Activated T-helper 1 cell treated with Interleukin-2 at 50 U/mL for 16 hours (primary cell): ENCODE measurements at places on chromosomes 12 and 14.

DNA sequence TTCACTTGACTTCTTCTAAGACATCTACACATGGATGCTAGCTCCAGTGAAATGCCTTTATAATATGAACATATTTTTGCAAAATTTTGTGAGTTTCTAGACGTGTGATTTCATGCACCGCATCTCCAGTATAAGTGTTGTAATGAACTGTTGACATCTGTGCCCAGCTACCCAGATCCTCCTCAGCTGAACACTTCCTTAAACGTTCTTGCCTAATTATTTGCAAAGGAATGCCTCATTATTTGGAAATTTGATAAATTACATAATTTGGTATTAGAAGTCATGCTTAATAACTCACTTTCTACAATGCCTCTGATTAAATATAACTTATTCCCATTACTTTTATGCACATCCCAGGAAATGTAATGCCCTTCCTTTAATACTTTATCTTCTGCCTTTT lies 14.0 kb downstream of the OR11G2 start:
- DNase-seq: no peak

DNA sequence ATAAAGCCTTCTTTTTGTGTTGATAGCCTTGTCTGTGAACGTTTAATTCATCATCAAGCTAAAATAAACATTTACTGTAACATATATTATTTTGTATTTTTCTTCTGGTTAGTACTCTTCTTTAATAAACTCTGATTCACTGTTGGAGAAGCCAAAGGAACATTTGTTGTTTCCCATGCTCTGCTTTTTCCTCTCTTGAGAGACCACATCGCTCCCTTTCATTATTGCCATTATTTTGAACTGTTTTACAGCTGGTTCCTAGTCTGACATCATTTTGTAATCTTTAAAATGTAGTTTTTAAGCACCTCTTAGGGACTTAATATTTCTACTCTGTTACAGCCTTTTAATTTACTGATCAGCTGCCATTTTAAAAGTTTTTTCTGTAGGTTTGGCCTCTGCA lies 301.8 kb downstream of the NPAS3 start:
- no peak for DNase-seq

GRCh38 chr14:100078997-100079725 lies 13.9 kb downstream of the EVL start:
- peak; percentile 76 for DNase-seq

- DNase-seq: no peak
Observed at GRCh38 chr12:49341777-49342065, 4.7 kb upstream of the C1QL4 start.

- no peak for DNase-seq
Observed at GRCh38 chr14:59155886-59156285, 32.6 kb upstream of the DAAM1 start.

DNA sequence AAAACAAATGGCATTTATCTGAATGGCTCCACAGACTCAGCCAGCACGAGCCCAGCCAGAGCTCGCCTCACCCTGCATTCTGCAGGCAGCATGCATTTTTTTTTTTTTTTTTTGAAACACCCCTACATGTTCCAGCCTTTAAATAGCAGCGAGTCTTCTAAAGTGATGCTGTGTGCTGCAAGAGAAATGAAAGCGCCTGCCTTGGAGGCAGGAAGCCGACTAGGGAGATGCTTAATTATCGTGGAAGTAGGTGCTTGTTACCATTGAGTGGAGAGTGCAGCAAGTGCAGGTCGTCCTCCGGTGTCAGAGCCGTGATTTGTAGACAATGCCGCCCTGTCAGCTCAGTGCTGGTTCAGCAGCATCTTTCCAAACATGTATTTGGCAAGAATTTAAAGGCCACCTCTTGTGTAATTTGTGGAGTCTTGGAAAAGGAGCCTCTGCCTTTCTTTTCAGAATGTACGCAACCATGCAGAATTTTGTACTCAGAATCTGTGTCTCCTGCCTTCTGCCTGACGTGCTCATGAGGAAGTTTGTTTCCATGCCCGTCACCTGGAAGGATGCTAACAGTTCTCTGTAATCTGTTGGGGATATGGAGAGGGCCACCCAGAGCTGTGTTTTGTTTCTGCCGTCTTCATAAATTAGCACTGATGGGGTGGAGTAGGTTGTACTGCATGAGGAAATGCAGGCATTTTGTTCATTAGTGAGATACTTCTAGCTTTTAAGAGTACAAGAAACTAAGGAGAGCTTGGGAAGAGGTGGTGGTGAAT lies 345.9 kb upstream of the RGS6 start:
- no peak for DNase-seq

- DNase-seq: peak; percentile 11
Observed at GRCh38 chr14:94485944-94486841, 10.2 kb upstream of the SERPINA9 start.

DNA sequence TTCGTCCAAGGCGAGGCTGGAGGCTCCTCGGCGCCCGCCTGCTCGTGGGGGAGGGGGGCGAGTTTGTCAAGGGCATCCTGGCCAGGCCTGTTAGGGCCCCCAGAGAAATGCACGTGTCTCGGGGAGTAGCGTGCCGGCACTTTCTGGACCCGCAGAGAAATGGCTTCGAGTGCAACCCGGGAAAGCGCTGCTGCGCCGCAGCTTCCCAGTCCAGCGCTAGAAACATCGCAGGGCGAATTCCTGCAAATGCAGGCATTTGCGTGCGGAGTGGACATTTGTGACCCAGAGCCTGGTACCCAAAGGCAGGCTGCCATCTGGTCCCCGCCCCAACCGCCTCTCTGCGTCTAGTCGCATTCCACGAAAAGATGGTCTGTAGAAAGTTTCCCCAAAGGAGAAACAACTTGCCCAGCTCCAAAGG lies 756 bp downstream of the LGR5 start:
- no peak for DNase-seq

- no peak for DNase-seq
Observed at GRCh38 chr12:119154435-119154818, 24.3 kb upstream of the HSPB8 start.

DNA sequence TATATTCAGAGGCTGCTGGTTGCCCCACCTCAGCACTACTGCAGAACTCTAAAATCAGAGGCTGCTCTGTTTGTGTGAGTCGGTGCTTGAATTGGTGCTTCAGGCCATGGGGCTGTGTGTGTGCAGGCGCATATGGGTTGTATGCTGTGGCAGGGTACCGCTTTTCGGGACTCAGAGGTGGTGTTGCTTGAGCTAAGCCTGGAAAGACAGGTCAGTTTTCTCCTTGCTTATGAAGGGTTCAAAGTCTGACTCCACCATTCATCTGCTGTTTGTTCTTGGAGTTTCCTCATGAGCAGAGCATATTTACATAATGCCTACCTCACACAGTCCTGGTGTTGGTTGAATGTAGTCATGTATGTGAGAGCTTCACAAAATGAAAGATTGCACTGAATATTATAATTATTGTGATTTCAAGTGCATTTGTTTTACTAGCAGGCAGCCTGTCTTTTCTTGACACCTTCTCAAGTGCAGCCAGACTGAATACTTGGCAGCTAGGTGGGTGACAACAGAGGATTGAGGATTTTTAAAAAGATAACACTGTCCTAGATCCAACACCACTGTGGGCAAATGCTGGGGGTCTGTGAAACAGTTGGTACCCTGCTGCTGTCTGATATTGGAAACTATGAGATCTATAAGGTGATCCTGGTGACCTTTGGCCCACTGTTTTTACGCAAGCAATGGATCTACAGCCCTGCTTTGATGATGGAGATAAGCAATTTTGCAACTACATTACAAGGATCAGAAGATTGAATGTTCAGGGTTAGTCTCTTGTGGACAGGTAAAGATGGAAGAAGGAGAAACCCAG lies 1.0 kb upstream of the ANG start:
- DNase-seq: no peak

DNA sequence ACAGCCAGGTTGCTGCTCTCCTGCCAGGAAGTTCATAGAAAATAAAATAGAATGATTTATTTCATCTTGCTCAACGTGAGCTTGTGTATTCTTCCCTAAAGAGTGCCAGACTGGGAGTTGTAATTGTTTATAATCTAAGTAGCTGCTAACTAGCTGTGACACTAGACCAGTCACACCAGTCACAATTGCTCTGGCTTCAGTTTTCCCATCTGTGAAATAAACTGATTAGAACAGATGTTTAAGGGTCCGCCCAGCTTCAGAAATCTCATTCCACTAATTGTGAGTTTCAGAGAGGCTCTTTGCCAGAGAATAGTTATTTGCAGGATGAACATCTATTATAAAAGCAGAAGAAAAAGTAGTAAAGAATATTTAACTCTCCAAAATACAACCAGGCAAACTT lies 55.6 kb upstream of the ZDHHC17 start:
- DNase-seq: no peak

DNA sequence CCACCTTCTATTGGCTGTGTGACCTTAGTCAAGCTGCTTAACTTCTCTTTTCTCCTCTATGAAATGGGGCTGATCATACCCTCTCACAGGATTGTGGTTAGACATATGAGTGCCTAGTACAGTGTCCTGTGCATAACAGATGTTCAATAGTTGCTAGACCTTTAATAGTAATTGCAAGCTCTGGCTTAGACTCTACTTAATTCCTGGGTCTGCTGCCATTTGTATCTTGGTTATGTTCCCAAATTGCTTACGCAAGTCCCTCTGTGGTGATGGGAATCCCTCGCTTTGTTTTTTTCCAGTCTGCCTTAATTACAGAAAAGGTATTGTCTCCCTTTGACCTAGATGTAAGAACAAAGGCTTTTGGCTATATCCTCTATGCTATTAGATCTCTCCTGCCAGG lies 15.1 kb downstream of the SUDS3 start:
- DNase-seq: no peak

GRCh38 chr14:74577247-74577947 lies 34.6 kb downstream of the LTBP2 start:
- no peak for DNase-seq

DNA sequence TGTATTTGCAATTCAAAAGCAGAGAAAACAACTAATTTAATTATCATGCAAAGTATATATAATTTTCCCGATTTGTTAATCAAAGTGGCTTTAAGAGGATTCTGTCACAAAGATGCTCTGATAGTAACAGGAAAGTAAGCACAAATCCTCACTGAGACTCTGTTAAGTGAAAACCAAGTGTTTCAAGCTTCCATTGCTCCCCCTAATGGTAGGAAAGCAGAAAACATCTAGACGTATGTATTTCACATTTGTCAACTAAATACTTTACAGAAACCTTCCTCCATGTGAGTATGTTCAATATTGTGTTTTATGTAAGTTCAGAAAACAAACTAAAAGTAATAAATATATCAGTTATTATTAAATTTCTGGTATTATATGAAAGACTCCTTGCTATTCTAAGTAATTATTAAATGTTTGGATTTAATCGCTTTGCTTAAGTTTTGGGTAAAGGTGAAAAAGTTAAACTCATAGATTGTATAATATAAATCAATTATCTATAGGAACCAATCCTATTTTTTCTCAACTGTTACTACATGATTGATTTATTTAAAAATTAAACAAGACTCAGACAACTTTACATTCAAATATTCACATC lies 1.5 kb upstream of the NTS start:
- no peak for DNase-seq

DNA sequence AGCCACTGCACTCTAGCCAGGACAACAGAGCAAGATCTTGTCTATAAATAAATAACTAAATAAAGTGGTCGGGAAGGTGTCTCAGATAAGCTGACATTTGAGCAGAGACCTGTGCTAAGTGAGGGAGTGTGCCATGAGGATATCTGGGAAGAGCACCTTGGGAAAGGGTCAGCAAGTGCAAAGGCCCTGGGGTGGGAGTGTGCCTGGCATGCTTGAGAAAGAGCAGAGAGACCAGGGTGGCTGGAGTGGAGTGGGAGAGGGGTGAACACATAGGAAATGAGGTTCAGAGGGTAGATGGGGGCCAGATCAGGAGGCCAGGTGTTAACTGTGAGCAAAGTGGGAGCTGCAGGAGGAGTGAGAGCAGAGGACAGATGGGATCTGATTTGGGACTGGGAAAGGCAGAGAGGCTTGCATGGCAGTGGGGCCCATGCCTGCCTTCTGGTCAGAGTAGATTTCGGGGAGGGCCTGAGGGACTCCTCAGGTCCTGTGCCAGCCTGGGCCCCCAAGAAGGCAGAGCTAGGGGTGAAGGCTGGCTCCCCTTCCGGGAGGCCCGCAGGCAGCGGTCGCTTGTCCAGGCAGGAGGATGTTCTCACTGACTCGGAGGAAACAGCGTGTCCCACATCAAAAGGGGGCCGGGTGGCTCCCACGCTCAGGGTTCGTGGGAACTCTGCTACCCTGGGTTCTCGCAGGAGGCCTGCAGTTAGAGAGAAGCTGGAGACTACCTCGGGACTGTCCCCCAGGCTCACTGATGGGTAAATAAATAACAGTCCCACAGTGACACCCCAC lies 32.6 kb downstream of the DTX1 start:
- DNase-seq: peak; percentile 27

DNA sequence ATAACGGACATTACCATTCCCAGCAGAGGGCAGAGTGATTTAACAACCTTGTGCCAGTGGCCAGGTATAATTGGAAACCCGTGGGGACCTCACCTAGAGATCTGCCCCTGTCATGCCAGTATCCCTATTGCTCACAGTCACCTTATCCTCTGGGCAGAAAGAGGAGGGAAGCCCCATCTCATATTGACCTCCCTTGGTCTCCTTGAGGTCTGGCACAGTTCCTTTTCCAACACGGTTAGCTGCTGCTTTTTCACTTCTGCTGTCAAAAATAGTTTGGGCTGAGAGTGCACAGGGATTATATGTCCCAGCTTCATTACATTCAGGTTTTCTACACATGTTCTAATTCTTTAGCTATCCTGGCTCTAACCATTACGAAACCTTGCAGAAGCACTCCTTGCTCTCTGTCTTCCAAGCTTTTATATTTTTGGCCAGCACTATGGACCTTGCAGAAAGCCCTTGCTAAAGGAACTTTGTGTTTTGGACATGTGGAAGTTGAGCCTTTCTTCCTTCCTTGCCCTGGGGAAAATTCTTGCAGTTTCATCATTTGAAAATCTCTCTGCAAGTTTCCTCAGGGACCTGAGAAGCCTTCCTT lies 111.7 kb upstream of the MIS18BP1 start:
- DNase-seq: no peak

- DNase-seq: no peak
Observed at GRCh38 chr12:114636723-114637480, 47.1 kb downstream of the TBX3 start.

DNA sequence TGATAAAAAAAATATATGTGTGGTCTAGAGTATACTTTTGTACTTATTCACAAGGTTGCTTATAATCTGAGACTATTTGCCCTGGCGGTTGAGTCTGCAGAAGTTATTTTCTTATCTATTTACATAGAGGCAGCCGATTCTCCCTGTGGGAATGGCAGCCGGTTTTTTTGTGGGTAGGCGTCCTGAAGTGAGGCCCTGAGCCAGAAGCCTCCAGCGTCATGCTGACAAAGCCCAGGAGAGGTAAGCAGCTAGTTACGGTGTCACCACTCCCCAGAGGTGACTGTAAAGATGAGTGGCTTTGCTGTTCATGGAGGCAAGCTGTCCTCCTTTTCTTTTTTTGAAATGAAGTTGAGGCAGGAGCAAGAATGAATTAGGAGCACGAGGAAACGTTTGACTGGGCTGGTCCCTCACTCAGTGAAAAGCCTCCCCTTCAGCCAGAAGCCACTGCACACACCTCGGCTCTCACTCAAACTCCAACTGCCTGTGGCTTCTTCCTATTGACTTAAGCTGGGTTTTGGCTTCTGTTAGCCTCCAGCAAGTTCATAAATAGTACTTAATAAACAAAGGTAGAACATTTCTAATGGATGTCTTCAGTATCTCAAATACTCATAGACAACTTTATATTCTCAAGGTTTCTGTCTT lies 21.5 kb downstream of the PAX9 start:
- DNase-seq: no peak

GRCh38 chr14:101408077-101408831 lies 153.0 kb upstream of the DIO3 start:
- no peak for DNase-seq

GRCh38 chr12:80212938-80213645 lies 113.8 kb downstream of the OTOGL start:
- DNase-seq: no peak

- DNase-seq: no peak
Observed at GRCh38 chr12:21580748-21581516, 23.7 kb downstream of the GYS2 start.
